ENCODE measurements at places on chromosomes 13 and 19.

DNA sequence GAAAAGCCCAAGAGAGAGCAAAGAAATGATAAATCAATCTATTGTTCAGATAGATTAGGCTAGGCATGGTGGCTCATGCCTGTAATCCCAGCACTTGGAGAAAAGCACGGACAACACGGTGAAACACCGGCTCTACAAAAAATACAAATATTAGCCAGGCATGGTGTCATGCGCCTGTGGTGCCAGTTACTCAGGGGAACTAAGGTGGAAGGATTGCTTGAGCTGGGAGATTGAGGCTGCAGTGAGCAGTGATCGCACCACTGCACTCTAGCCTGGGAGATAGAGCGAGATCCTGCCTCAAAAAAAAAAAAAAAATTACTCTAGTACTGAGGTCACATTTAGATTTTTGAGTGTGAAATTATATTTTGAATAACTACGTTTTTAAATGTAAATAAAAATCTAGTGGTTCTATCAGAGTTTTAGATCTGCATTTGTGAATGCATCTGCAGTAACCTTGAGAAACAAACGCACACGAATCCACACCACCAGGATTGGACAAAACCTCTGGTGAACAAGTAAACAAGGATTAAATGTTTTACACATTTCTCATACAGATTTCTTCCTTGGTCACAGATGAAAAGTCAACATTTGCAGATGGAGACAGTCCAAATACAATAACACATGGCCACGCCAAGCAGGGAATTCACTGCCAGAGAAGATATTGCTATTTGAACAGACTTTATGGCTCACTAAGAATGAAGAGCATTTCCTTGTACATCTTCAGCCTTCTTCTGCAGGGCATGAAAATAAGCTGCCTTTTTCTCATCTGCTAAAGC is 917.6 kb downstream of the PCDH9 start:
- DNase-seq, result no peak

GRCh38 chr13:95624020-95624419 is 20.5 kb downstream of the DZIP1 start:
- peak; percentile 43 for DNase-seq

DNA sequence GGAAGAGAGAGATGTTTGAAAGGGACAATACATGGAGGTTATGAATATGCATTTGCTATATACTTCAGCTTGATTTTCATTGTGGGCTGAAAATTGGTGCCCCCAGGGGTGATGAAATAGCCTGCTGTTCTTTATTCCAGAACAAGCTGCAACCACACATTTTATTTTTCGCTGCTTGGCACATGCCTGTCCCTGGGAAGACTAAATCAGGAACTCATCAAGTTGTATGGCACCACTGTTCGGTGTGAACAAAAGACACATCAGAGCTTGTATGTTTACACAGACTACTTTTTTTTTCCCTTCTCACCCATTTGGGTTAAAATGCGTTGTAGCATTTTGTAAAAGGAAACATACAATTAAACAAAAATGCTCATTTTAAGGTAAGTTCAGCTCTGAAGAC is 230.7 kb downstream of the NALCN start:
- no peak for DNase-seq

DNA sequence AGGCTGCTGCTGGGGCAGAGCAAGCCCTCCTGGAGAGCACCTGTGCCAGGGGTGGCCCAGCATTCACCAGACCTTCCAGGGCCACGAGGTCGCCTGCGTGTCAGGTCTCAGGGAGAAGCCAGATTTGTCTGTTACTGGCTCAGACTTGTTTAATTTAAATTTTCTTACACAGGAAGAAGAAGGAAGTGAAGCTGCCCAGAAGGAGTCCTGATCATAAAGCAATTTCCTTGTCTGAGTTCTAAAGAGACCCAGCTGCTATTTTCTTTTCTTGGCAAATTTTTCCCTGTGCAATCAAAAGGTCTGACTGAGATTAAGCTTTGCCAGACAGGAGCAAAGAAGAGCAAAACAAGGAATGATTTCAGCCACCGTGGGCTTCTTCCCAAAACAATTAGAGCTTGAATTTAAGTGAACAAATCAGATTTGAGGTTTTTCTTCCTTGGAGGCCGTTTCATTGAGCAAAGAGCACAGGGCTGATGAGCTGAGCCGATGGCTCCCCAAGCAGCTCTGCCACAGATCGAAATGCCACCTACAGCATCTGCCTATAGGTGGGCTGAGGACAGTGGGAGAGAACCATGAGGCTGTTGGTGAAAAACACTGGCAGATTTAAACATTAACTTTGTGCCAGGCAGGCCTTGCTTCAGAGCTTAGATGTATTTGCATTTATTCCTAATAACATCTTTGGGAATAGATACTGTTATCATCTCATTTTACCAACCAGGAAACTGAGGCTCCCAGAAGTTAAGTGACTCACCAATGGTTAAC is 40.1 kb downstream of the HSPH1 start:
- no peak for DNase-seq

DNA sequence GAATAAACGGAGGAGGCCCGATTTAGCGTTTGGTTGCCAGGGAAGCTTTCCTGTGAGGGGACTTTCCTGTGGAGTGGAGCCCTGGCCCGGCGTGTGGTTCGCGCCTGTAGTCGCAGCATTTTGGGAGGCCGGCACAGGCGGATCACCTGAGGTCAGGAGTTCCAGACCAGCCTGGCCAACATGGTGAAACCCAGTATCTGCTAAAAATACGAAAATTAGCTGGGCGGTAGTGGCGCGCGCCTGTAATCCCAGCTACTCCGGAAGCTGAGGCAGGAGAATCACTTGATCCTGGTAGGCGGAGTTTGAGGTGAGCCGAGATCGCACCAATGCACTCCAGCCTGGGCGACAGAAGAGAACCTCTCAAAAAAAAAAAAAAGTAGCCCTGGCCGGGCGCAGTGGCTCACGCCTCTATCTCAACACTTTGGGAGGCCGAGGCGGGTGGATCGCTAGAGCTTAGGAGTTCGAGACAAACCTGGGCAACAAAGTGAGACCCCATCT is 6.9 kb downstream of the KANK3 start:
- no peak for DNase-seq

- no peak for DNase-seq
Observed at GRCh38 chr19:53808710-53809125, 15.4 kb downstream of the NLRP12 start.

GRCh38 chr13:74289861-74290773 is 155.9 kb upstream of the KLF12 start:
- DNase-seq, result peak; percentile 63

DNA sequence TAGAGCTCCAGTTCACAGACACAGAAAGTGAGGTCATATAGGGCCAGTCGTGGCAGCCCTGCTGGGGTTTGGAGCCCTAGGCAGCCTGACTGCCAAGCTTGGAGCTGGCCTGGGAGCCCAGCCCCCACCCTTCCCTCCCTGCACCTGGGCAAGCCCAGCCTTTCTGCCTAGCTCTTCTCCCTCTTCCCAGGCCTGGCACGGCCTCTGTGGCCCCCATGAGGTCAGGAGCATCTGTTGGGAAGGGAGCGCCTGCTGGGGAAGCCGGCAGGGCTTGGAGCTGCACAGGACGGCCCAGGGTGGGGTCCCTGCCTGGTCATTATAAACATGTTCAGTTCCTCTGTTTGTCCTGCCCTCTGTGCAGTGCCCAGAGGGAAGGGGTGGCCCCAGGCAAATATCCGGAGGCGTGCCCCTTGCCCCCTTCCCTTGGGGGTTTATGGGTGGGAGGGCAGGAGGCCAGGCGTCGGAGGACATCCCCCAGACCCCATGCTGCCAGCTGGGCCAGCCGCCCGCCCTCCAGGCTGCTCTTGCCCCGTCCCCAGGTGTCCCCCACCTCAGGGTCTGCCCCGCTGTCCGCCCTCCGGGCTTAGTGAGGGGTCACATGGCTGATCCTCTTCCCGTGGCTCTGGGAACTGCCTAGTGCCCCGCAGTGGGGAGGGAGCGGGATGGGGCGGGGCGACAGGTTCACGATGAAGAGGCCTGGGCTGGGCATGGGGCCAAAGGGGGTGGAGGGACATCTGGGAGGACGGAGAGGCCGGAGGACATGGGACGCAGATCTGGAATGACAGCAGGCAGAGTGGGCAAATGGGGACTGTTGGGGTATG is 30.0 kb upstream of the NCCRP1 start:
- DNase-seq, result peak; percentile 94

DNA sequence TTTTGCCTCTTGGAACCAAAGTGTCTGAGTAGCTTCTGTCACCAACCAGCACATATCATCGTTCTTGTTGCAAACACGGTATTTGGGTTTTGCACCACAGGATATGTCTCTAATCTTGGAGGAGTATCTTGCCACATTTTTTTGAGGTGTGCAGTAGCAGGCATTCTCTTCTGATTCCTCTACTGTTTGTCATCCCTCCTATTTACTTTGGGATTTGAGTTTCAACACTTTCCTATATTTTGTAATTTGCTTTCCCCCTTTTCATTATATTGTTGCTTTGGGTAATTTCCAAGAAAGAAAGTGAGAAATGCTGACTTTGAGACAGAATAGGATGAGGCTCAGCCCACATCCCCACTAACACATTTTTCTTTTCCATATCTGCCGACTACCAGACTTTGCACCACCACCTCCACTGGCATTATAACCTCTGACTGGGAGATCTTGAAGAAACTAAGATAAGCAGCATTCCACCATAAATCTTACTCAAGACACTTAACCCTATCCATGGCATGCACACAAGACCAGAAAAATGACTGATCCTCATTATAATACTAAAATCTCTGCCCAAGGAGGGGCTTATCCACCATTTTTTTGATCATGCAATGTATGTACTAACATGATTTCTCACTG is 12.0 kb upstream of the DZIP1 start:
- DNase-seq, result no peak

DNA sequence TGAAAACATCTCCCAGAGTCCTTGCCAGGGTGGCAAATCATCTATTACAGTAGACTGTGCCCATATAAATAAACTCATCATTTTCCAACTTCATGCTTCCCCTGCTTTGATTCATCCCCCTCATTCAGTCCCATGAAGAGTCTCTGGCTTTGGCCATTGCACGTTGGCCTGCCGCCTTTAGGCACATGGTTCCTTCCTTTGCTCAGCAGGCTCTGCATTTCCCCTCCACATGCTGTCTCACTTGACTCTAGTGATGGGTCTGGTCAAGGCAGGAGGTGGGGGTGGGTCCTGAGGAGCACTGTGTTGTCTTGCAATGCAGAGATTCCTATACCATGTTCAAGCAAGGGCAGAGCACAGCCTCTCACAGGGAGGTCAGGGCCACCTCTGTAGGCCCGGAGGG is 48.8 kb upstream of the ARGLU1 start:
- no peak for DNase-seq

- DNase-seq, result peak; percentile 65
Observed at GRCh38 chr19:5536337-5536894, 31.3 kb downstream of the TINCR start.

DNA sequence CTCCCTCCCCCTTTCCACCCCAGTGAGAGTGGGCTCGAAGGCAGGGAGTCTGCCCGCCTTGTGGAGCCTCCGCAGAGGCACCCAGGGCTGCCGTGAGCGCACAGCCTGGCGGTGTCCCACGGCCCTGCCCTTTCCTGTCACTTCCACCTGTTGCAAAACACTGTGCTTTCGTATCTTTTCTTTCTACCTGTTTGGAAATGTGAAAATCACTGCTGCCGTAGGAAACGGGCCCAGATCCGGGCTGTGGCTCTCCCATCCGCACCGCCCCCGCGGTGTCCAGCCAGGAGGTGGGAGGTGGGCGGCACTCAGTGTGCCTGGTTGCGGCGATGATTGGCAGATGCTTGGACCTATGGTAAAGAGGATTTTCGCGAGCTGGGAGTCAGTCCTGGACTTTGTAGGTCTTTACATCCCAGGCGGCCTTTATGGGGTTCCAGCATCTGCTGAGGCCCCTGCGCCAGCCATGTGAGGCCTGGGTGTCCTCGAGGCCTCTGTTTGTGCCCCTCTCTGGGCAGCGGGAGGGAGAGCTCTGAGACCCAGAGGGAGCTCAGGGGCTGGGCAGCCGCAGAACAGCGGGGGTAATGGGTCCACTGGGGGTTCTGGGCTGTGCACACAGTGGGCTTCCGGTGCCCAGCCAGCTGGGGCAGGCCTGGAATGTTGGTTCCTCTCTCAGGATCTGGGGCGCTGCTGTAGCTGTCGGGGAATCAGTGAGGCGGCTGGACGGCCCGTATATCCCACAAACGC is 6.1 kb downstream of the STK11 start:
- DNase-seq, result no peak

GRCh38 chr19:10471909-10472308 is 31.2 kb downstream of the KEAP1 start:
- no peak for DNase-seq

GRCh38 chr19:41426116-41426841 is 895 bp downstream of the B3GNT8 start:
- DNase-seq, result no peak

DNA sequence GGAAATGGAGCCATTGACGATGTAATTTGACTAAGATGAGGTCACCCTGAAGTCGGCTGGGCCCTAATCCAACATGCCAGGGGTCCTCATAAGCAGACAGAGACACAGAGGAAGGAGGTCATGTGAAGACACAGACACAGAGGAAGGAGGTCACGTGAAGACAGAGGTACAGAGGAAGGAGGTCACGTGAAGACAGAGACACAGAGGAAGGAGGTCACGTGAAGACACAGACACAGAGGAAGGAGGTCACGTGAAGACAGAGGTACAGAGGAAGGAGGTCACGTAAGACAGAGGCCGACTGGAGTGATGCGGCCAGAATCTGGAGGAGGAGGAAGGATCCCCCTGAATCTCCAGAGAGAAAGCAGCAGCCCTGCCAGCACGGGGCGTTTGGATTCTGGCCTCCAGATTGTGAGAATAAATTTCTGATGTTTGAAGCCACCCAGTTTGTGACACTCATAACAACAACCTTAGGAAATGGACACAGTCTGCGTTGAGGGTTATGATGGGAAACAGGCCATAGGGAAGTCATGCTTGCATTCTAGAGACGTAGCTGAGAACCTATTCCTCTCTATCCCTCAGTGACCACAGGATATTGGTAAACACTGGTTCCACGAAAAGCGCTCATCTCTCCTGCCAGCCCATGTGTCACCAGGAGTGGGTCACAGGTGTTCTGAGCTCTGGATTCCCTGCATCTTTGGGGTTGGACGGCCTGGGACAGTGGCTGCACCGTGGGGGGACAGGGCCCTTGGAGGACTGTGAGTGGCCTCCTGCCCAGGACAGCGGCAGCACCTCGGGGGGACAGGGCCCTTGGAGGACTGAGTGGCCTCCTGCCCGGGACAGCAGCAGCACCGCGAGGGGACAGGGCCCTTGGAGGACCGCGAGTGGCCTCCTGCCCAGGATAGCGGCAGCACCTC is 108.5 kb downstream of the SOX1 start:
- DNase-seq, result no peak

GRCh38 chr13:49218493-49219051 is 1.6 kb upstream of the MLNR start:
- DNase-seq, result no peak

DNA sequence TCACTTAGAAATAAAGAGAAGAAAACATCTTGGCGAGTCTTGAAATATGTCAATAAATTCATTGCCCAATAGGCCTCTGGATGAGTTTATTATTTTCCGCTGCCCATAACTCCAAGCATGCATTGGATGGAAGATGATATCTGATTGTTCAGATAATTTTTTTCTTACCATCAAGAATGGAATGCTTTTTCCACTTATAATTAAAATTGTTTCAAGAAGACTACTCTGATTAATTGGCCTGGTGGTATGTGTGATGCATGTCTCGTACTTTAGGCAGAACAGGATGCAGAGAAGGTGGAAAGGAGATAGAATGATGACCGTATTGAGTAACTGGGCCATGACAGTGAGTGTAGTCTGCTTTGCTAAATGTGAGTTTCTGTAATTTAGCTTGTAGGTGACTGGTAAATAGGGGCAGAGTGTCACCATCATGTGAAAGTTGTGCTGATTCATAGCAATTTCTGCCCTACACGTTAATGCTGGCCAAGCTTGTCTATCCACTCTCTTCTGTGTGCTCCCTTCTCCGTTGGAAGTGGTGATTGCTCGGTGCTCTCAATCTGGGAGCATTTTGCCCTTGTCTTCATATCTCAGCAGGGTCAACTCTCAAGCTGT is 13.5 kb upstream of the SPATA13 start:
- no peak for DNase-seq

Data from BE2C (cell line).